ENCODE measurements at places on chromosomes 3 and 15.
A peak's percentile ranks its signal among the peaks of the same experiment; 100 is the strongest.

- no peak for DNase-seq
Measured at GRCh38 chr3:193711523-193711963, 118.5 kb downstream of the OPA1 start.

GRCh38 chr3:58693940-58694850, 27.6 kb upstream of the FAM3D start:
- no peak for DNase-seq

- DNase-seq: no peak
Measured at GRCh38 chr3:186516646-186517045, 27.5 kb downstream of the CRYGS start.

- DNase-seq: no peak
Measured at GRCh38 chr15:31179693-31180092, 78.2 kb upstream of the TRPM1 start.

- no peak for DNase-seq
Measured at GRCh38 chr3:94314218-94314883, 251.5 kb downstream of the NSUN3 start.

GRCh38 chr3:174598885-174599439, 260.2 kb upstream of the NAALADL2 start:
- no peak for DNase-seq

- no peak for DNase-seq
Measured at GRCh38 chr3:182713743-182714517, 79.4 kb upstream of the ATP11B start.

- DNase-seq: peak; percentile 68
Measured at GRCh38 chr3:179037351-179037750, 34.3 kb downstream of the ZMAT3 start.

- no peak for DNase-seq
Measured at GRCh38 chr15:57114070-57114469, 195.6 kb downstream of the TCF12 start.

DNA sequence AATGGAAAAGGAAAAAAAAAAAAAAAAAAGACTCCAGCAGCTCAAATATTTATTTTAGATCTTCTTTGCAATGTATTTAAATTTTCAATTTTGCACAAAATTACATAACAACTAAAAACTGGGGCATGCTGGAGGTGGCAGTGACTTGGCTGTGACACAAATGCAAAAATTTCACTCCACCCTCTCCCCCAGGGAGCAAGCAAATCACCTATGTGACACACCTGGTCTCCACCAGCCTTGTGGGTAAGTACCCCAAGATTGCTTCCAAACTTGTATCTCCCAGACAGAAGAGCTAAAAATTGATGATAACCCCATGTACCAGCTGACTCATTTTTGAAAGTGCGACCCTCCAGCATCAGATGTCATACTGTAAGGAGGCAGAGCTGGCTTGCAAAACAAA, 32.0 kb downstream of the UBE3A start:
- no peak for DNase-seq

DNA sequence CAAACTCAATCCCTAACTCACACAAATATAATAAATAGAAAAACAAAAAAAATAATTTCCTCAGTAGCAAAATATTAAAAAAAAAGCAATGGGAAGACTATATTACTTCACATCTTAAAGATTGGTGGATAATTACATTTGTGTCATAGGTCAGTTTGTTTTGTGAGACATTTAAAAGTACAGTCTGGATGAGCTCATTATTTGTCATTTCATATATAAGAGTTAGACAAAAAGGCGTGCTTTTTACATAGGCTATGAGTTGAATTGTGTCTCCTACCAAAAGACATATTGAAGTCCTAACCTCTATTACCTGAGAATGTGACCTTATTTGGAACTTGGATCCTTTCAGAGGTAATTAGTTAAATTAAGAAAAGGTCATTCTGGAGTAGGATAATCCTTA, 710.1 kb upstream of the CBLB start:
- DNase-seq: no peak

- peak; percentile 47 for DNase-seq
Measured at GRCh38 chr15:99504071-99504822, 61.5 kb upstream of the MEF2A start.

- DNase-seq: no peak
Measured at GRCh38 chr3:88226910-88227309, 77.2 kb downstream of the C3orf38 start.

GRCh38 chr3:106086636-106087035, 217.8 kb upstream of the CBLB start:
- no peak for DNase-seq

DNA sequence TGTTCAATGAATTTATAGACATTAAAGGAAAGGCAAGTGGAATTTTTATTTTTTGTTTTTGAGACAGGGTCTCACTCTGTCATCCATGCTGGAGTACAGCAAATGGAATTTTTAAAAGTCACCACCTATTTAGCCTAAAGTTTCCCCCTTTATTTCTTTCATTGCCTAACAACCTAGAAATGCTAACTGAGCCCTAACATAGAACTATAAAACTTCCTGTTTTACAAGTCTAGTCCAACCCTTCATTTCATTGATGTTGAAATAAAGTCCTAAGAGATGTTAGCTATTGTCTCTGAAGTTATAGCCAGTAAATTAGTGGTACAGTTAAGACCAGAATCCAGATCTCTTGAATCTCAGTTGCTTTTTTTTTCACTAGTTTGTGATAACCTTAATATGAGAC, 39.0 kb downstream of the MAPK6 start:
- no peak for DNase-seq
